ELF-1 (cell line): ENCODE measurements at places on chromosomes 2 and 18.

DNA sequence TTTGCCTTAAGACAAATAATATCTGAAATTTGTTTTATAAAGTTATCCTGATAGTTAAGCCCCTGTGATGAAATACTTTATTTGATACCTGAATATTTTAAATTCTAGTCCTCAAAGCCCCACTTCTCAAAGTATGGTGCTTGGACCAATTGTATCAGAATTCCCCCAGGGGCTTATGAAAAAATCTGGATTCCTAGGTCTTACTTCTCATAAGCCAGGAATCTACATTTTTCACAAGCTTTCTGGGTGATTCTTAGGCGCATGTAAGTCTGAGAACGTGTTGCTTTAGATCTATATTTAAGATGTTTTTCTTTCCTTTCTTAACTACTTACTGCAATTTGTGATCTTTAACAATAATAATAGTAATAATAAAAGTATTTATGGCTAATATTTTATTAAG is 53.1 kb downstream of the MYO1B start:
- no peak for DNase-seq

GRCh38 chr2:24404491-24404921 is 44.2 kb upstream of the ITSN2 start:
- no peak for DNase-seq

DNA sequence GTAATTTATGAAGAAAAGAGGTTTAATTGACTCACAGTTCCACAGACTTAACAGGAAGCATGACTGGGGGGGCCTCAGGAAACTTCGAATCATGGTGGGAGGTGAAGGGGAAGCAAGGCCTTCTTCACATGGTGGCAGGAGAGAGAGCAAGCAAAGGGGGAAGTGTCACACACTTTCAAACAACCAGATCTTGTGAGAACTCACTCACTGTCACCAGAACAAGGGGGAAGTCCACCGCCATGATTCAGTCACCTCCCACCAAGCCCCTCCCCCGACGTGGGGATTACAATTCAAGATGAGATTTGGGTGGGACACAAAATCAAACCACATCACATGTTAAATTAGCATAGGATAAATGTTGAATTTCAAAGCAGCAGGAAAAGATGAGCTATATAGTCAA is 56.2 kb downstream of the STRADB start:
- no peak for DNase-seq

- no peak for DNase-seq
These were observed 1.5 kb upstream of the IL1RL2 start for GRCh38 chr2:102185347-102185746.

- DNase-seq: no peak
These were observed 32.8 kb upstream of the LGALSL start for GRCh38 chr2:64421201-64421600.

DNA sequence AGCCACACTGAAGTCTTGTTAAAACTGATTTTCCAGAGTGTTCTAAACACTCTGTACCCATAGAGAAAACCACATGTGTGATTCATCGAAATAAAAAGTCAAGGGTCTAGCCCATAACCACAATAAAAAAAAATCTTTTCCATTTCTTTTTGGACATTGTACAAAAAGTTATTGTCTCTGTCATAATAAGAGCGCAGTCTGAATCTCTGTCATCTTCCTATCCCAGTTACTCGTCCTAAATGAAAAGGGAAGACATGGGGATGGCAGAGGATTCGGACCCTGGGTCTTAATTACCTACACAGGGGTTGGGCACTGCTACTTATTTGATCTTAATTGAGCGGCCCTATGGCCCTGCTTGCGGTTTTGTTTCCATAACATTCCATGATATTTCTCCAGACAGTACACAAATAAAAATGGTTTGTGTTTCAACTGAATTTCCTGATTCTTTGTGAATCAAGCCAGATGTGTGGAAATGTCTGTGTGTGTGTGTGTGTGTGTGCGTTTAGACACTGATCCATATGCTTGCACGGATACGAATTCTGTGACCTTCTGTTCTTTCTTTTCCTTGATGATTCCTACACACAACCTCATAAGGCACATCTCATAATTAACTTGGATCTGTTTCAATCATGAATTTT is 133.4 kb upstream of the SPATS2L start:
- no peak for DNase-seq

DNA sequence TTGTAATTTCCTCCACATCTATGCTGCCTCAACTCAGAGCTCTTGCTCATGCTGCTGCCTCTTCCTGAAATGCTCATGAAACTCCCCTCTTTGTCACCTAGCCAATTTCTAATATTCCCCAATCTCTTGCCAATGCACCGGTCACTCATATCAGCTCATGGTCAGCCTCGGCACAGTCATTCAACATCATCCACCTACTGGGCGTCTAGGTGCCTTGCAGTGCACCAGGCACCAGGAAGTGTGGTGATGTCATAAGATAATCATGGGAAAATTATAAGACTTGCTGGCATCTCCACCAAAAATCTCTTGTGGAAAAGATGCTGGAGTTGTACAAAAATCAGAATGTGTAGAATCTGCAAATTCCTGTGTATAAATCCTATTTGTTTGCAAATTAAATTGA is 52.6 kb upstream of the RAB27B start:
- no peak for DNase-seq

GRCh38 chr2:134453973-134454372 is 200.1 kb downstream of the MGAT5 start:
- DNase-seq: peak; percentile 22

DNA sequence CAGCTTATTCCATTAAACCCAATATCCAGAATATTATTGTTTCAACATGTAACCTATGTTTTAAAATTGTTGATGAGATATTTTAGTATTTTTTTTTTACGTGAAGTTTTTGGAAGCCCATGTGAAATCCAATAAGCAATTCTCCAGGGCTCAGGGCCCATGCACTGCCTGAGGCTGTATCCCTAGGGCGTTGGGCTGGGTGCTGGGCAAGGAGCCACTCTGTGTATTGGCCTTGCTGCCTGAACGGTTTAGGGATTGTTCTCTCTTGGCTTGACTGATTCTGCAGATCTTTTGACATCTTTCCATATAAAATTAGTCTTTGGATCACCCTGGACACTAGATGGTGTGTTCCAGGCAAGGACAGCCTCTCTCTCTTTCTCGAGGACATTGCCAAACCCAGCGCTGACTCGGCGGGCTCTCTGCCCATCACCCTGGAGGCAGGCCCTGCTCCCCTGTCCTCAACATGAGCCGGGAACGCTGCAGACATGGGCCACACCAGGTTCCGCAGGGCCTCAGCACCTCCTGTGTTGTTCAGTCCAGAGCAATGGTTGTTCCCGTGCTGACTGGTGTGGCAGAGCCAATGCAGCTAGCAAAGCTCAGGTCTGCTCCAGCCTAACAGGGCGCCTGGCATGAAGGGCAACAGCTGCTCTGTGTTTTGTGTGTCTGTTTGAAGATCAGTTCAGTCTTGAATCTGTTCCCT is 163.0 kb downstream of the SEPTIN10 start:
- no peak for DNase-seq

- DNase-seq: no peak
These were observed 28.9 kb upstream of the ACTR2 start for GRCh38 chr2:65198737-65199136.

DNA sequence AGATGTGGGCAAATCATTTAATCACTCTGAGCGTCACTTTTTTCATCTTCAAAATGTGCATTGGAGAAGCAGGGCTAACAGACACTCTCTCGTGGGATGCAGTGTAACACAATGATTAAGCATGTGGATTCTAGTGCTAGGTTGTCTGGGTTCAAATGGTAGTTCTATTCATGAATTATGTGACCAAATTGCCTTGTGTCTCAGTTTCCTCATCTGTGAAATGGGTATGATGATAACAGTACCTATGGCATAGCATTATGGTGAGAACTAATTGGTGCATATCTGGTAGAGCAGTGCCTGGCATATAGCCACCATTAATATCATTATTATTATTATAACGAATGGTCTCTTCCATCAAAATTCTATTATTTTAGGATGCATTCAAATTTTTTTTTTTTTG is 142.4 kb upstream of the SIX3 start:
- no peak for DNase-seq

GRCh38 chr2:102143450-102143985 is 972 bp downstream of the IL1R1 start:
- DNase-seq: peak; percentile 27

- DNase-seq: peak; percentile 95
These were observed 21.0 kb upstream of the PTMA start for GRCh38 chr2:231687133-231687852.

GRCh38 chr2:72955228-72956049 is 38.1 kb downstream of the EMX1 start:
- no peak for DNase-seq

- no peak for DNase-seq
These were observed 361.5 kb downstream of the GALNT13 start for GRCh38 chr2:154233231-154233630.

- no peak for DNase-seq
These were observed 25.4 kb upstream of the SPOPL start for GRCh38 chr2:138476186-138476585.

DNA sequence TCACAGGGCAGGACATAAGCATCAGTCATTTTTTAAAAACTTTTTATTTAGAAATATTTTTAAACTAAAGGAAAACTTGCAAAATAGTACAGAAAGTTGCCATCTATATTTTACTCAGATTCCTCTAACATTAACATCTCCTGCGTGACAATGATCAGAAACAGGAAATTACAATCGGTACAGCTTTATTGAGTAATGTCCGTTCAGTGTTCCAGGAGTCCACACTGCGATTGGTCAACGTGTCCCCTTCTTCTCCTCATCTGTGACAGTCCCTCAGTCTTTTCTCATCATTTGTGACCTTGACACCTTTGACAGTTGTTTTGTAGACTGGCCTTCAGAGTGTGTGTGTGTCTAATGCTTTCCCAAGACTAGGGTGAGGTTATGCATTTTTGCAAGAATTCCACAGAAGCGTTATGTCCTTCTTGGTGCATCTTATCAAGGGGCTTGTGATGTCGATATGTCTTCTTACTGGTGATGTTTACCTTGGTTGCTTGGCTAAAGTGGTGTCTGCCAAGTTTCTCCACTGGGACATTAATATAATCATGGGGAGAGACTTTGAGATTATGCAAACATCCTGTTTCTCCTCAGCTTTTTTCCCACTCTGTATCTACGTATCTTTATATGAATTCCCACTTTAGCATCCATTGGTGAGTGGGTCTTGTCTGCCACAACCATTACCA is 21.4 kb upstream of the TMEM177 start:
- no peak for DNase-seq

GRCh38 chr2:100416397-100416934 is 1.0 kb downstream of the CHST10 start:
- DNase-seq: no peak

- no peak for DNase-seq
These were observed 44.1 kb downstream of the TNFRSF11A start for GRCh38 chr18:62369129-62369644.

GRCh38 chr2:171541202-171541887 is 19.1 kb downstream of the CYBRD1 start:
- DNase-seq: peak; percentile 60

DNA sequence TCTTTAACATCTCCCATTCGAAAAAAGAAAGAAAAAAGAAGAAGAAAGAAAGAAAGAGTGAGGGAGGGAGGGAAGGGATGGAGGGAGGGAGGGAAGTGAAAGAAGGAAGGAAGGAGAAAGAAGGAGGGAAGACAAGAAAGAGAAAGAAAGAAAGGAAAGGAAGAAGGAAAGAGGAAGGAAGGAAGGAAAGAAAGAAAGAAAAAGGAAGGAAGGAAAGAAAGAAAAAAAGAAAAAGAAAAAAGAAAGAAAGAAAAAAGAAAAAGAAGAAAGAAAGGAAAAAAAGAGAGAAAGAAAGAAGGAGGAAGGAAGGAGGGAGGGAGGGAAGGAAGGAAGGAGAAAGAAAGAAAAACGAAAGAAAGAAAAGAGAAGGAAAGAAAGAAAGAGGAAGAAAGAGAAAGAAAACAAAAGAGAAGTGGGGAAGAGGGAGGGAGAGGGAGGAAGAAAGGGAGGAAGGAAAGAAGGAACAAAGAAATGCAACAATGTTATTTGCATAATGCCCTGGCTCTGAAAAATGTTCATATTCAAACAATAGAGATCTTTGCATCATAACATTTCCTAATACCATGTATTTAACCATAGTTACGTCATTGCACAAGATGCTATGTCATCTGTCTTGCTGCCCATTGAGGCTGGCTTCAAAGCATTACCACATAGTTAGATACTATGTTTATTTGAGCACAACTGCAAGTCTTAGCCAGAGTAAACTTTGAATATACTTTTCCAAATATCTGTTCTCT is 550.6 kb downstream of the DSC3 start:
- no peak for DNase-seq

- peak; percentile 66 for DNase-seq
These were observed 185.0 kb downstream of the ANAPC1 start for GRCh38 chr2:111698743-111699554.

DNA sequence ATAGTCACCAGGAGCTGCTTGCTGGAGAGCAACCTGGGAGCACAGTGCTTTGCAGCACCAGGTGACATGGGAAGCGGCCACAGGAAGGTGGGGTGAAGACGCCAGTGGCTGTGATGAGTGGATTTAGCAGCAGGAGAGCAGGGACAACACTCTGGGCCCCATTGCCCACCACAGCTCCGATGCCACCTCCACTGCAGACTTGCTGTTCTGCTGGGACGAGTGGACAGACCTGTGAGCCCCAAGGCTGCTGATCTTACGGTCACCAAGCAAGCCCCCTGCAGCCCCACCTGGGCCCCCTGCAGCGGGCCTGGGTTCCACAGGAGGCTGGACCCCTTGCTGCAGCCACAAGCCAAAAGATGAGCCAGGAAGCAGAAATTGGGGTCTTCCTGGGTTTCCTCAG is 73.7 kb downstream of the CTIF start:
- no peak for DNase-seq

DNA sequence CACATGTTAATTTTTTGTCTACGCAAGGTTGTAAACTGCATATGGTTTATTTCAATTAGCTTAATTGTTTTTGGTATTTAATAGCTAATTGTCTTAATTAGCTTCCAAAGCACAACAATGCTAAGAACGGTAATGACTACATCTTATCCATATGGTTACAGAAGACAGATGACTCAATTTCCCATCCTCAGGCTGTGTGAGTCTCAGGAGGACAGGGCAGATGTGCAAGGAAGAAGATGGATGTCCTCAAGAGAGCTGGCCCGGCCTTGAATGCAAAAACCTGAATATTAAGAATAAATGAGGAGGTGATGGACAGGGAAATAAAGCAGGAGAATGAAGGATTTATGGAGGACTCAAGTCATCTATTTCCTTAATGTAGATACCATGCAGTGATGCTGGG is 31.4 kb downstream of the SLC4A3 start:
- no peak for DNase-seq

DNA sequence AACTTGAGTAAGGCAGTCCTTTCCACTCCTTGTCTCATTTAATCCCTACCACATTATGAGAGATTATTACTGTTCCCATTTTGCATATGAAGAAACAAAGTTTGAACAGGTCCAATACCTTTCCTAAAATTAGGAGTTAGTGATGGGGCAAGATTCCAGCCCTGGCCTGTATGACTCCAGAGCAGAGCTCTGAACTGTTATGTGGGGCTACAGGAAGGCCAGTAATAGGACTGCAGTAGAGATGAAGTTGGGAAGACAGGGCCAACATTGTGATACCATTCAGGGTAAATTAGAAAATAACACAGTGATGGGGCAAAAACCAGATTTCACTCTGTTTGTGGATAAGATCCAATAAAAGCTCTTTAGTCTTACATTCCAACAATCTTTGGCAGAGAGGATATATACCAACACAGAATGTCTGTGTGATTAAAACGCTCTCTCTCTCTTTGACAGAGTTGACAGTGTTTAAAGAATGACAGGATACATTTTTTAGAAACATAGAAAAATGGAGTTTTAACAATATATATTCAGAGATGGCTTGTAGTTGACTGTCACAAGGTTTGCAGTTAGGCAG is 22.7 kb downstream of the KATNAL2 start:
- no peak for DNase-seq
